Vagina (tissue), 2 donors: ENCODE measurements at places on chromosomes 6 and 20.

DNA sequence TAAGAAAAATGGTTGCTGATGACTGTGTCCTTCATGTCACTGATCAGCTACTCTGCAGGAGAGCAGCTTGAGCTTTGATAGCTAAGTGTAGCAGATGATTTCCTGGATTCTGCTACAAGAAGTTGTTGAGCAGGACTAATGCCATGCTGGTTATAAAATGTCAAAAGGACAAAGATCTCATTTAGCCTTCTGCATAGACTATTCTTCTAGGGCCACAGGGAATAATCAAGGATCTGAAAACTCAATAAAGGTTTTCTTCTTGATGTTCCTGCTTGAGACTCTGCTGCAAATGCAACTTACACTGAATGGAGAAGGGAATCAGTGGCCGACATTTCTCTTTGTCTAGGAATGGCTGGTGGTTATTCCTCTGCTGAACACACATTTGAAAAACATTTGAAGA lies 360.3 kb upstream of the PTCHD4 start:
- DNase-seq = no peak

GRCh38 chr6:90393232-90393884 lies 96.7 kb upstream of the BACH2 start:
- no peak for DNase-seq

- no peak for DNase-seq
Observed at GRCh38 chr6:44923444-44923843, 404.7 kb upstream of the RUNX2 start.

- DNase-seq = no peak
Observed at GRCh38 chr6:30800871-30801270, 56.5 kb upstream of the IER3 start.

GRCh38 chr6:170091639-170092579 lies 199.0 kb downstream of the DLL1 start:
- no peak for DNase-seq

GRCh38 chr6:21605166-21605565 lies 11.6 kb downstream of the SOX4 start:
- no peak for DNase-seq

GRCh38 chr6:112821476-112821875 lies 474.3 kb downstream of the RFPL4B start:
- no peak for DNase-seq

DNA sequence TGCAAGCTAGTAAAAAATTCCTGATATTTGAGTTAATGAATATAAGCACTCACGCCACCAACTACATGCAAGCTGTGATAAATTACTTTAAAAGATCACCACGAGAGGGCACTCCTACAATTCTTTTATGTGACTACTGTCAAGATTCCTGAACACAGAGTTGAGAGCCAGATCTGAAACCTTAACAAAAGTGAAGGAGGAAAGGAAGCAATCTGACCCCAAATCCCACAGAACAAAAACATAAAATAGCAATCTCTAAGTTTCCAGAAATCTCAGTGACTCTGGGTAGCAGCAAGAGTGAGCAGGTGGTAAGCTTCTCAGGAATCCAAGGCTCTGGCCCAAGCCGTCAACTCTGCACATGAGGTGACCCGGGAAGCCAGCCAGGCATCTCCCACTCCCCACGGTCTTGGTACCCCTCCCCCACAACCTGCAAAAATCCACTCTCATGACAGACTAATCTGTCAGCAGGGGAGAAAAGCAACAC lies 55.1 kb downstream of the STAU1 start:
- DNase-seq = no peak

GRCh38 chr6:29685718-29686326 lies 4.9 kb upstream of the ZFP57 start:
- DNase-seq = no peak
